ENCODE measurements at places on chromosomes 7 and 10.

DNA sequence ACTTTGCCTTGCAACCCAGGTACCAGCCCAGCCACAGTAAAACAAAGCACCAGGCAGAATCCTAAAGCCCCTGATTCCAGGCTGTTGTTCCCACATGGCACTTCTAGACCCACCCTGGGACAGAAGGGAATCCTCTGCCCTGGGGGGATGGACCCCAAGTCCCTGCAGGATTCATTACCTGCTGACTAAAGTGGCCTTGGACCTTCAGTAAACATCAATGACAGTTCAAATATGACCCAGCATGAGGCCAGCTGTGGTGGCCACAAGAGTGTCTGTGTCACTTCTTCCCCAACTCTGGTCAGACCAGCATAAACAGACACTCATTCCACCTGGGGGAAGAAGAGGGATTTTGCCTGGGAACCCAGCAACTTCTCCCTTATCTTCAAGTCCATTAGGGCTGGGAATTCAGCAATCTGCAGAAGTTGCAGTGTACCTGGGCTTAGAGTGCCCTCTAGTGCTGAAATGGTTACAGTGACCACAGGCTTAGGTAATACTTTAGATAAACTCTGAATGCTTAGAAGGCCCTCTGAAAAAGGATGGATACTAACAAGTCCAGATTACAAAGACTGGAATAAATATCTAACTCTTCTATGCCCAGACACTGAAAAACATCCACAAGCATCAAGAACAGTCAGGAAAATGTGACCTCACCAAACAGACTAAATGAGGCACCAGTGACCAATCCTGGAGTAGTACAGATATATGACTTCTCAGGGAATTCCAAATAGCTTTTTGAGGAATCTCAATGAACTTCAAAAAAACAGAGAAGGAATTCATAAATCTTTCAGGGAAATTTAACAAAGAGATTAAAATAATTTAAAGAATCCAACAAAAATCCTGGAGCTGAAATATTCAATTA, 108.5 kb upstream of the TMEM168 start:
- no peak for DNase-seq

DNA sequence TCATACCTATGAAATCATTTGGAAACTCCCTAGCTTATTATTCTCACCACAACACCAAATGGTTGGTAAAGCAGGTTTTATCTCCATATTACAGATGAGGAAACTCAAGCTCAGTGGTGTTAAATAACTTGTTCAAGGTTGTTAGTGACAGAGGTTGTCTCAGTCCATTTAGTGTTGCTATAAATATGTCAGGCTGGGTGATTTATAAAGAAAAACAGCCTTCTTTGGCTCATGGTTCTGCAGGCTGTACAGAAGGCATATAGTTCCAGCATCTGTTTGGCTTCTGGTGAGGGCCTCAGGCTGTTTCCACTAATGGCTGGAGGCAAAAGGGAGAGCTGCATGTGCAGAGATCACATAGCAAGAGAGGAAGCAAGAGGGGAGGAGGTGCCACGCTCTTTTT, 96.6 kb downstream of the ZNF438 start:
- DNase-seq = no peak

- no peak for DNase-seq
Measured at GRCh38 chr10:131312478-131312836, 936 bp upstream of the TCERG1L start.

- DNase-seq = peak; percentile 86
Measured at GRCh38 chr7:90119178-90119971, 34.9 kb upstream of the STEAP1 start.

- DNase-seq = no peak
Measured at GRCh38 chr7:133748443-133749407, 378.4 kb upstream of the LRGUK start.

- peak; percentile 61 for DNase-seq
Measured at GRCh38 chr10:75972491-75973276, 541.3 kb downstream of the LRMDA start.

DNA sequence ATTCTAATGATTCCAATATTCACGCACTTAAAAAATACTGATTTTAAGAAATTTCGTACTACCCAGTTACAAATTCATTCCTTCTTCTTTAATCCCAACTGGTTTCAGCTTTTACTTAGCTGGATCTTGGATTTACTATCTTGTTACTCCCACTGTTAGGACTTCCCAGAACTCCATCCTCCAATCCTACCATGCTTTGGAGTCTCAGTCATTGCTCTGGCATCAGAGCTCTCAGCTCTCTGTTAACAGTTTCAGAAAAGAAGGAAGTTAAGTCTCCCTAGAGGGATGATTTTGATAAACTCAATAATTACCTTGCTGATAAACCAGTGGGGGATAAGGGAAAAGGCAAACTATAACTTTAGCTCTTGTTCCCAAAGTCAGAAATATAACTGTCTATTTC, 9.5 kb downstream of the PPA1 start:
- no peak for DNase-seq

DNA sequence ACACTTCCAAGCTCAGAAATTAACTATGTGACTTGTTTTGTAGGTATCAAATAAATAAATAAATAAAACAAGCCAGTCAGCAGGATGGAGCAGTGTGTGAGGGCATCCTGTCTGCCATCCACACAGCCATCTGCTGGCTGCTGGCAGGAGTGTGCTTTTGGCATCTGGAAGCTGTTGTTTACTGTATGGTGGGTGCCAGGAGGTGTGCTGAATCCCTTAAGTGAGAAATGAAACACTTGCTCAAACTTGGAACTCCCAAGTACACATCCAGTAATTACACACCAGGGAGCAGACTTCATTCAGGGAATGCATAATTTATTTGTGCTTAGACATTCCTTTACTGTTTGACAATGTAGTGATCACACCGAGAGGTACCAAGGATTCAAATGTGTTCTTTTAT, 16.9 kb upstream of the TAX1BP1 start:
- no peak for DNase-seq

GRCh38 chr10:92238054-92238585, 52.8 kb downstream of the CPEB3 start:
- no peak for DNase-seq

GRCh38 chr7:127392182-127392565, 334 bp downstream of the ZNF800 start:
- no peak for DNase-seq

DNA sequence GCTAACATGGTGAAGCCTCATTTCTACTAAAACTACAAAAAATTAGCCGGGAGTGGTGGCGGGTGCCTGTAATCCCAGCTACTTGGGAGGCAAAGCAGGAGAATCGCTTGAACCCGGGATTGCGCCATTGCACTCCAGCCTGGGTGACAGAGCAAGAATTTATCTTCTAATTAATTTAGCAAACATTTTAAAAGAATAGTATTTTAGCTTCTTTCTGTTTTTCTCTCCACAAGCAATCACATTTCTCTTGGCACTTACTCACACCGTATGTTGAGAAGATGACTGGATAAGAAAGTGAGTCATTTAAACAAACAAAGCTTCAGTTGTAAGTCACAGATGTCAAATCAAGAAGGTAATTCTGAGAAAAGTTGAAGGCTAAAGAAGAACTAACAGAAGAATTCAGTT, 264.0 kb downstream of the ARL4A start:
- DNase-seq = no peak
